Stimulated activated CD4-positive, alpha-beta T cell treated with anti-CD3 and anti-CD28 coated beads, Interleukin-12 subunit alpha, Interleukin-12 subunit beta, amount 100 ng/mL, for 48 hours (primary cell): ENCODE measurements at places on chromosomes 3 and 15.

- DNase-seq, result no peak
Measured at GRCh38 chr3:168052515-168052914, 43.2 kb downstream of the GOLIM4 start.

DNA sequence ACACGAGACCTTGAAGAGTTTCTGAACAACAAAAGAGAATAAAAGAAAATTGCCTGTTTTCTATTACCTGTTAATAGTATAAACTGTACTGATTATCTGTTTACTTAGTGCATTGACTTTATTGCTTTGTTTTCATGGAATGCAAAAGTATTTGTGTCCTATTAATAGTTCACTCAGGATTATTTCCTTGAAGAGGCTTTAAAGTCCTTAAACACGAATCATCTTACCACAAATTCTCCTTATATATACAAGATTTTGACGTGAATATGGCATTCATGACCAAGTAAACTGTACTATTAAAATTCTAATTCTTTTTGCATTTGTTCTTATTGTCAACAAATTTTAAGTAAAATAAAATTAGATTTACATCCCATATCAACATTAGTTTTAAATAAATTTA, 513.0 kb downstream of the NTRK3 start:
- no peak for DNase-seq

DNA sequence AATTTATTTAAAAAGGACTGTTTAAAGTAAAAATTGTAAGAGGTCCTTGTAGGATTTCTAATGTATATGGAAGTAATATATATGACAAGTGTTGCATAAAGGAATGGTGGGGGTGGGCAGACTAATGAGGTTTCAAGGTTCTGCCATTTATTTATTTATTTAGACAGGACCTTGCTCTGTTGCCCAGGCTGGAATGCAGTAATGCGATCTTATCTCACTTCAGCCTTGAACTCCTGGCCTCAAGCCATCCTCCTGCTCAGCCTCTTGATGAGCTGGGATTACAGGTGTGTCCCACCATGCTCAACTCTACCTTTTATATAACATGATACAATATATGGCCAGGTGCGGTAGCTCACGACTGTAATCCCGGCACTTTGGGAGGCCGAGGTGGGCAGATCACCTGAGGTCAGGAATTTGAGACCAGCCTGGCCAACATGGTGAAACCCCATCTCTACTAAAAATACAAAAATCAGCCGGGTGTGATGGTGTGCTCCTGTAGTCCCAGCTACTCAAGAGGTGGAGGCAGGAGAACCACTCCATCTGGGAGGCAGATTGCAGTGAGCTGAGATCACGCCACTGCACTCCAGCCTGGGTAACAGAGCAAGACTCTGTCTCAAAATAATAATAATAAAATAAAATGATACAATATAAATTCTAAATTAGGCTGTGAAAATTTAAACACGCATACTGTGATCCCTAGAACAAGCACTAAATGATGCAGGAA, 33.8 kb upstream of the IGF2BP2 start:
- no peak for DNase-seq

- DNase-seq, result peak; percentile 5
Measured at GRCh38 chr3:156382458-156383346, 172.2 kb downstream of the SSR3 start.

GRCh38 chr3:25895031-25895430, 105.1 kb downstream of the OXSM start:
- DNase-seq, result no peak

- DNase-seq, result no peak
Measured at GRCh38 chr3:101674518-101674917, 2.4 kb downstream of the ZBTB11 start.
